ENCODE measurements at places on chromosomes 2 and 18.

- peak; percentile 40 for DNase-seq
Measured at GRCh38 chr2:17754773-17755425, 961 bp downstream of the GEN1 start.

DNA sequence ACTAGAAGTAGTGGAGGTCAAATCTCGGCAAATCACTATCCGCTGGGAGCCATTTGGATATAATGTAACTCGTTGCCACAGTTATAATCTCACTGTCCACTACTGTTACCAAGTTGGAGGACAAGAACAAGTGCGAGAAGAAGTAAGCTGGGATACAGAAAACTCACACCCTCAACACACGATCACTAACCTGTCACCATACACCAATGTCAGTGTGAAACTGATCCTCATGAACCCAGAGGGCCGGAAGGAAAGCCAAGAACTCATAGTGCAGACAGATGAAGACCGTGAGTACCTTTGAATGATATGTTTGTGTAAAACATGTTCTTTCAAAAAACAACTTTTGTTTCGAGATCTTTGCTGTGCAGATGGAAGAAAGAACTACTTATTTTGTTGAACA is 502.6 kb downstream of the PTPRM start:
- DNase-seq, result no peak

- DNase-seq, result no peak
Measured at GRCh38 chr18:1906421-1906820, 664.9 kb downstream of the METTL4 start.

DNA sequence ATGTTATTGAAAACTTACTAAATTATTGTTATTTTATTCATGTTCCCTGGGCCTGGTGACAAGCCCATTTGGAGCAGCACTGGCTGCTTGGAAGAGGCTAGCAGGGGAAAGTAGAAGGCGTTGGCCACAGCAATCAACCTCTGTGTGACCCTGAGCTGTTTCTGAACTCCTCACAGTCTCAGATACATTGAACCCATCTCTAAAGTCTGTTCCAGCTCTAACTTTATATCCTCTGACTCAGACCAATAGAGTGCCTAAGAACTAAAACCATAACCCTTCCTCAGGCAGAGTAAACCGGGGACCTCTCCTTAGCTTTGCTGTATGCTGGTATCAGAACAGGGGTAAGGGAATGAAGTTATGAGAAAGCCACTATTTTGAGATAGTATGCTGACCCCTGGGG is 96.4 kb upstream of the NOL4 start:
- no peak for DNase-seq

GRCh38 chr2:141932261-141932660 is 198.6 kb downstream of the LRP1B start:
- DNase-seq, result no peak

GRCh38 chr2:155062250-155062921 is 363.9 kb downstream of the KCNJ3 start:
- no peak for DNase-seq

DNA sequence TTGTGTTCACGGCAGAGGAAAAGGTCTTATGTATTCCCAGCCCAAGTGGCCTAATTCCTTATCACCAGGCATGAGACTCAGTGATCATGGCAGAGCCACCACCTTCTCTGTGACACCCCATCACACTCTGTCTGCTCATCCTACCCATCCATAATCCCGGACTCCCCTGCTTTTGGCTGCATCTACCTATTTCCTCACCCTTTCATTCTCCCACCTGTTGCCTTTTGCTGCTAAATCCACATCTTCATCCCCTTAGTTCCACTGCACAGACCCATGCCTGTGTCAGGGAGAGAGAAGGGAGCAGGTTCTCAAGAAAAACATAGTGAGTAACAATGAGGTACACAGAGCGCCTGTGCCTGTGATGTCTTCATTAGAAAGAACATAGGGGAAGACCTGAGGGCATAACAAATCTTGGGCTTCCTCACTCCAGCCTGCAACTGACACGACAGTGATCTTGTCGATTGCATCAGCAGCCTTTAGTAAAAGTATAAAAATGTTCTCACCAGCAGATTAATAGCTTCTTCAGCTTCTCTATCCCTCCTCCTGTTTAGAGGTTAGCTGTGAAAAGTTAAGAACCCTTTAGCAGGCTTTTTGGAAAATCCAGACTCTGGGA is 246.5 kb upstream of the SPRED2 start:
- DNase-seq, result no peak

DNA sequence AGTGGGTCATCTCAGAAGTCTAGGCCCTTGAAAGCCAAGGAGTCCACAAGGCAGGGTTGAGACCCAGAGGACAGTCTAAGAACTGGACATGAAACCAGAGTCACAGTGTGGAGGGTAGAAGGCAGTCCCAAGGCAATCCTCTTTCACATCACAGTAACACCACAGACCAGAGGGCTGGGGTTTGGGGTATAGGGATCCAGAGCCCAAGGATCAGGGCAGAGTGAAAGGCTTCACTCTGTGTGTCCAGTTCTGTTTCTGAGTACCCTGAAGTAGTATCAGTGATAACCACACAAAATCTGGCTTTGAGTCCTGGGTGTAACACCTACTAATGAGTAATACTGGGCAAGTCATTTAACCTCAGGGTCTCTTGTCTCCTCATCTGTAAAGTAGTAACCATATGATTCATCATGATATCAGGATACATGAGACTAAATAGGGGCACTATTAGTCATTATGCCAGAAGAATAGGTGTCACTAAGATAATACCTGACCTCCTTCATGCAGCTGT is 91.0 kb downstream of the ICA1L start:
- no peak for DNase-seq

GRCh38 chr2:173941567-173941966 is 23.6 kb downstream of the SP3 start:
- no peak for DNase-seq

DNA sequence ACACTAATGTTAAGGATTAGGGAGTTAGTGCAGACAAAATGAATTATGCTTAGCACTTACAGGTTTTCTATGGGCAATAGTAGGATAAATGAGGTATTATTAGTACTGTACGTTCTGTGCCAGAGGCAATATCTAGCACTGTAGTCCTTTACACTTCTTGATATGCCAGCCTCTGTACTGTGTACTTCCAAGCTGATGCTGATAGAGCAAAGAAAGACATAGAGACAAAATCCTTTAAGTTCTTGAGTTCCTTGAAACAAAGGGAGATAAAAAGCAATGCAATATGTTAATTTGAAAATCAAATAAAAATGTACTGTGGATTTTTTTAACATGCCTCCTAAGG is 1234.0 kb upstream of the NXPH2 start:
- DNase-seq, result no peak

DNA sequence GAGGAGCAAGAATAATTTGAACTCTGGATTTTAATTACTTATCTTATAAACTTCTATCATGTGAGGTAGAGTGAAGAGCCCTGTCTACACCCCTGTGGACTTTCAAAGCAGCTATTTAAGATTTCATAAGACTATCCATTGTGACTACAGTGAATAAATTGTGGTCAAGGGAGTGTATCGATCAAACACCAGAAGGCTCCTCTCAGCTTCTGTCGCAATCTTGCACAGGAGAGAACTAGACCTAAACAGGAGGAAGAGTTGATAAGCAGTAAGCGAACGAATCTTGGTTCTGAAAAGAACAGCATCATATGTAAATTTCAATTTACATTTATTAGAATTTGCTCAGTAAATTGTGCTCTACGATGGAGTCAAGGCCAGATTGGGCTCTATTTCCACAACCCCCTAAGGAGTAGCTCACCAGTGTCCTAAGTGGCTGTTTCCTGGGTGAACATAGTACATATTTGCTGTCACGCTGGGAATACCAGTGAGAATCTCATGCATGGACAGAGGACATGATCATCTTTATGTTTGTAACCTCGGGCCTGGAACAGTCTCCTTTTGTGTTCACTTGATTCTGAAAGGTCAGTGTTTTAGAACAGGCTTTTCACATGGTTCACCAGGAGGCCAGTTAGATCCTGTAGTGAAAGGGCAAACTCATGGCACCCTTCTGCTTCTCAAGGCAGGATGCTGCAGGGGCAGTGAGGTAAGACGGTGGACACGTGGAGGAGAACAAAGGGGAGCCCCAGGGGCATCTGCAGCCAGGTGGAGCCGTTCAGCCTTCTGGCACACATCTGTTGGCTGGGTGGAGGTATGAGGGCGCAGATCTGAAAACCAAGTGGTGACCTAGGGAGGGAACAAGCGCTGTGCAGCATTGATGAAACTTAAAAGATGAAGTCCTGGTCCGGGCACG is 33.3 kb downstream of the NPAS2 start:
- no peak for DNase-seq

DNA sequence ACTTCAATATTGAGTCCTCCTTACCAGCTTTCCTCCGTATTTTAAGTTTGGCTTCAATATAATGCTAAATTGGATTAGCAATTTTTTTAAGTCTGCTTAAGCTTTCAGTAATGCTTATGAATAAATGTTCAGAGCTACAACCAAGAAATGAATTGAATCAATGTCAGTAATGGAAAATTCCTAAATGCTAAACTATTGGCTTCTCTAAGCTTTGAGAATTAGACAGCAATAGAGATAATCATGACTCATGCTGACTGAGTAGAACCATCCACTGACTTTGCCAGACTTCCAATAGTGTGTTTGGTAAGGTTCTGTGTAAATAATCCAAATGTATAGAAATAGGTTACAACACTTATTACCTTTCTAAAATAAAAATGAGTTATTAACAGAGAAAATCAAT is 8.9 kb upstream of the PDE1A start:
- DNase-seq, result no peak

DNA sequence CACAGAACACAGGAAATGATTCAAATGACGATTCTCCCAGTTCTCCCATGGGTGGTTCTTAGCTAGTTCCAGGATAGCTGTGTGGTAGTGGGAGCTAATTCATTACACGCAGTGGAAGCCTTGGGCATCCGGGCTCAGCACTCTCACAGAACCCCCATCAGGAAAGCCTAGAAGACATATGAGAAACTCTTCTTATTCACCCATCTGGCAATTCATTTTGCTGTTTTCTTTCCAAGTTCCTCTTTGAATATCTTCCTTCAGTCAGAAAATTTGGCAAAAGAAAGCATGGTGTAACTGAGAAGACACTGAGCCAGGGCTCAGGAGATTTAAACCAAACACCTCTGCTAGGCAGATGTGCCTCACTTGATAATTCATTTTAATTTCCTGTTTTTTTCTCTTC is 85.2 kb upstream of the FN1 start:
- no peak for DNase-seq

- DNase-seq, result no peak
Measured at GRCh38 chr2:186466743-186467142, 19.3 kb upstream of the ZC3H15 start.

GRCh38 chr2:24354957-24355356 is 5.4 kb downstream of the ITSN2 start:
- no peak for DNase-seq

GRCh38 chr2:64617631-64618151 is 36.0 kb downstream of the SERTAD2 start:
- DNase-seq, result no peak

- no peak for DNase-seq
Measured at GRCh38 chr2:214104967-214105366, 305.9 kb upstream of the VWC2L start.

- DNase-seq, result no peak
Measured at GRCh38 chr18:49694402-49694801, 118.9 kb downstream of the ACAA2 start.
